ENCODE measurements at places on chromosomes 16 and 17.

GRCh38 chr17:48596735-48597527, 3.4 kb upstream of the HOXB5 start:
- no peak for DNase-seq

DNA sequence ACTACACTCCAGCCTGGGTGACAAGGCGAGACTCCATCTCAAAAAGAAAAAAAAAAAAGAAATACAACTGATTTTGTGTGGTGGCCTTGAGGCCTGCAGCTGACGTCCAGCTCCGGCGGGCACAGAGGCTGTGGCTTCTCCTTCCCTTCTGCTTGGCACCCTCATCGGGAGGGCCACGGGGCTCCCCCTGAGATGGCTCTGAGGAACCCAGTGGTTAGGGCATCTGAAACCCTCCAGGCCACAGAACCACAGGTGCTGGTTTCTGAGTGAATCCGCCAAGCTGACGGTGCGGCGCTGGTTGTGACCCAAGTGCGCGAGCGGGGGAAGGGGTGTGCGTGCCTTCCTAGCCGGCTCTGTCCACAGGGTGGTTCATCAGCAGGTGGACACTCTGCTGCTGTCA, 63.4 kb downstream of the LMF1 start:
- DNase-seq: no peak

- no peak for DNase-seq
Measured at GRCh38 chr16:10097271-10097670, 85.0 kb downstream of the GRIN2A start.

DNA sequence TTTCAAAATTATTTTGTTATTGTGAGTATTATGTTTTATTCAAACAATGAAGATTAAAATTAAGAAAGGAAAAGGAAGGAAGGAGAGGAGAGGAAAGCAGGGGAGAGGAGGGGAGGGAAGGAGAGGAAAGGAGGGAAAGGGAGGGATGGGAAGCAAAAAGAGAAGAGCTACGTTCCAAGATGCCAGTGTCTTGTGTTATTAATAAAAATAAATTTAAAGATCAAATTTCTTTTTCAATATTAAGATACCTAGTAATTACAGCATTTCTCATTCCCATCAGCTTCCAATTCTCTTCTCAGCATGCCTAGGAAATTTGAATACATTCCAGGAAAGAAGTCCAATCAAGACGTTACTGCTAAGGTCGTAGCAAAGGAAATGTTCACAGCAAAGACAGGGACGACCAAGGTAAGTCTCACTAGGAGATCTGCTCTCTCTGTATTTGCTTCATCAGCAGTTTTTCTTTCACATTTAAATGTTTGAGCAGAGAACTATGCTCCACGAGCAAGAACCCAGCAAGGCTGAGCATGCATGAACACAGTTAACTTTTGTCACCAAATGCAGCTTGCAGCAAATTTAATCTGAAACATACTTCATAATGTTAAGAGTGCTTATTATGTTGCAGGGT, 63.3 kb upstream of the HLF start:
- DNase-seq: no peak

DNA sequence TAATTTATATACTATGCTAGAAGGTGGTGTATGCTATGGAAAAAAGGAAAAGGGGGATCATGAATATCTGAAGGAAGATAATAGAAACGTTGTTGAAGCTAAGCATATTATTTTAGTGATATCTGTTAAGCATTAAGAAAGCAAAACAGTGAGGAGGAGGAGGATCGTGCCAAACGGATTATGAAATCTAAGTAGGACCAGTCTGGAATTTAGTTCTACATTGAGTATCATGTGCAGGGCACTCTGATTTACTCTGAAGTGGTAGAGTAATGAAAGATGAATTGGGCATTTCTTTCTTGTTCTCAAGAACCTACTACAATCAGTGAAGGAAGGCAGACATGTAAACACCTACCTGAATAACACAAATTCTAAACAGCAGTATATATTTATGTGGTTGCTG, 195.3 kb downstream of the CYB561 start:
- DNase-seq: no peak

DNA sequence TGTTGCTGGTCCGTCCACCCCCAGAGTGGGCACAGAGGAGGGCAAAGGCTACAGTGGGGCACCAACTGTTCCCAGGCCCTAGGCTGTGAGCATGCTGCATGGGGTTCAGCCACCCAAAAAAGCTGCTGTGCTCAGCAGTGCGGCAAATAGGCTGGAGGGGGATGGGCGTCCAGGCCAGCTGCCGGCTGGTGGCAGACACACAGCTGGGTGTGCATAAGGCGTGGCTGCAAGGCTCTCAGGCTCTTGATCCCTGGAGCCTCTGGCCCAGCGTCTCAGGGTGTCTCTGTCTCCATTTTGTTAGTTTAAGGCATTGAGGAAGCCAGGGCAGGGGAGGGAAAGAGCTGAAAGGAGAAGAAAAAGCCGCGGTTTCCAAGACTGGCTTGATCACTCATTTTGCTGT, 8.8 kb downstream of the RPL19 start:
- peak; percentile 28 for DNase-seq

- DNase-seq: no peak
Measured at GRCh38 chr16:22034503-22034902, 26.6 kb downstream of the MOSMO start.

- no peak for DNase-seq
Measured at GRCh38 chr16:83958137-83958845, 5.3 kb downstream of the OSGIN1 start.

DNA sequence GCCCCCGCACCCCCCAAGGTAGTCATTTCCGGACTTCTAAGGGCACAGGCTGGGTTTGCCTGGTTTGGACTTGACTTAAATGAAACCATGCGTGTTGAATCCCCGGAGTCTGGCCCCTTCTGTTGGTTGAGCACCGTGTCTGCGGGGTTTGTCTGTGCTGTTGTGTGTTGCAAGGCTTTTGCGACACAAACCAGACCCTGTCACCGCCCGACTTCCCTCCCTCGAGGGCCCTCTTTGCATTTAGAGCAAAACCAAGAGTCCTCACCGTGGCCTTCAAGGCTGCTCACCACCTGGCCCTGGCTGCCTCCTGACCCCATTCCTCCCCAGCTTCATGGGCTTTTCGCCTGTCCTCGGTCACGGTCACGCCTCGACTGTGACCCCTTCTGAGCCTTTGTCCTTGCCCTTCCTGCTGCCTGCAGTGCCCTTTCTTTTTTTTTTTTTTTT, 7.4 kb downstream of the CRISPLD2 start:
- no peak for DNase-seq

DNA sequence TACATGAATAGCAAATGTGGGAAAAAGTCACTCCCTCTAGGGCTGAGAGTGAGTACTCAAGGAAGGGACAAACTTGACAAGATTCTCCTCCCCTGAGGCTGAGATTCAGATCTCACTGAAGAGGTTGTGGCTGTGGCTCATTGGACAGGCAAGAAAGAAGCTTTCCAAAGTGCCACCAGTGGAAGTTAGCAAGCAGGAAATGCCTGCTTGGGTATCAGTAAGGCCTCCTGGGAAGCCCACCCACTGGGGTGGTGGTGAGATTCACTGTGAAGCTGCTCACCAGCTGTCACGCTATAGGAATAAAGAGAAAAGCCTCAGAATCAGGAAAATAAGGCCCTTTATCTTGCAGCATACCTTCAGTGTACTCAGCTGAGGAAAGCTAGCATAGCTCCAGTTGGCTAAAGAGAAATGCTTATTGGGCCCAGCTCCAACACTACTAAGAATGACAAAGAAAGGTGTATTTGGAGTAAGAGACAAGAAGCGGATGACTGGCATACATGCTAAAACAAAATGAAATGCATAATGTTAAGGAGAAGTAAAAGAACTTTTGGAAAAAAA, 274.4 kb upstream of the TOM1L1 start:
- no peak for DNase-seq

DNA sequence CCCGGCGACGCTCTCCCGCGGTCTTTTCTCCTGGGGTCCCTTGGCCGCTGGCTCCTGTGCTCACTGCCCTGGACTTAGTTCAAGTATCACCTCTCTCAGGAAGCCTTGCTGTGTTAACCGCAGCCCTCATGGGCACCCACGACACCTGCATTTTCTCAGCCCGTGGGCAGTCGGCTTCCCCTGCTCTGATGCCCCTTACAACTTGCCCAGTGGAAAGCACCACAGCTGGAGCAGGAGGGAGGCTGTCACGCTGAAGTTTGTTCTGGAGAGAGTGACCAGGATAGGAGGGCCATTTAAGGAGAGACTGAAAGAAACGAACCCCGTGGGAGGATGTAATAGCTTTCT, 395 bp downstream of the STXBP4 start:
- DNase-seq: no peak

- no peak for DNase-seq
Measured at GRCh38 chr16:838741-839140, 38.2 kb upstream of the GNG13 start.

DNA sequence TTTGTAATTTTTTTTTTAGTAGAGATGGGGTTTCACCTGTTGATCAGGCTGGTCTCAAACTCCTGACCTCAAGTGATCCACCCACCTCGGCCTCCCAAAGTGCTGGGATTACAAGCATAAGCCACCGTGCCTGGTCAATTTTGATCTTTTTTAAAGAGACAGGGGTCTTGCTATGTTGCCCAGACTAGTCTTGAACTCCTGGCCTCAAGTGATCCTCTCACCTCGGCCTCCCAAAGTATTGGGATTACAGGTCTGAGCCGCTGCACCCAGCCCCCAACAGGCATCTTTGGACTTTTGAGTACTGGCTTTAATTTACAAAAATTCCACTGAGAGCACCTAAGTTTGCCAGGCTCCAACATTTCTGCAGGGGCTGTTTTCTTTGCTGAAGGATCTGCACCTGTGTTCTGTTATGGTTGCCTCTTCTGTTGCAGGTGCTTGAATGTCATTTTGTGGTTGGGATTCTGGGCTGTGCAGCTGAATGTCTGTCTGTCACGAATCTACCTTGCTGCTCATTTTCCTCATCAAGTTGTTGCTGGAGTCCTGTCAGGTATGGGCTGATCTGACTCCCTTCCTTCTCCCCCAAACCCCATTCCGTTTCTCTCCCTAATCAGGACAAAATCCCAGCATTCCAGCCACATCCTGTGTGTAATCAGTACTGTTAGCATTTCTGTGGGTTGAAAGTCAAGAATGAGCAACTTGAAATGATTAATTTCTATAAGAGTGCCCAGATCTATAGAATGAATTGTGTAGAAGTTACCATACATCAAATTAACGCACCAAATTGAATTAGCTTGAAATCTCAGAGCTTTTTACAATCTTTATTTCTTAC, 8.5 kb downstream of the G6PC1 start:
- DNase-seq: no peak

GRCh38 chr17:57713140-57713539, 32.0 kb downstream of the CCDC182 start:
- DNase-seq: no peak

DNA sequence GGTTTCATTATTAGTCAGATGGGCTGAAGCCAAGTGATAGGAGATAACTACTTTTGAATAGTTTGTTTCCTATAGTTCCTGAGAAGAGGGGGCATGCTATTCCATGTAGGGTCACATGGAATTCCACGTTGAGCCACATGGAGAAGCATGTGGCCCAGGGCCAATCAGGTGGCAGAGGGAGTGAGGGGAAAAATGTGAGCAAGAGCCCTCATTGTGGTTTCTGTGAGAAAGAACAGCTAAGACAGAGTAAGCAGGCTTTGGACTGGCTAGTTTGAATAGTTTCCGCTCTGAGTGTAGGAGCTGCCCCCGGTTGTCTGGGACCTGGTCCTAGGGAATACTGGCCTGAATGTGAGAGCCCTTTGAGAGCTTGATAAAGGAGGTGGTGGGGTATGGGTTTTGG, 69.9 kb upstream of the CNTNAP4 start:
- no peak for DNase-seq

GRCh38 chr16:75456971-75457370, 7.5 kb downstream of the TMEM170A start:
- no peak for DNase-seq

DNA sequence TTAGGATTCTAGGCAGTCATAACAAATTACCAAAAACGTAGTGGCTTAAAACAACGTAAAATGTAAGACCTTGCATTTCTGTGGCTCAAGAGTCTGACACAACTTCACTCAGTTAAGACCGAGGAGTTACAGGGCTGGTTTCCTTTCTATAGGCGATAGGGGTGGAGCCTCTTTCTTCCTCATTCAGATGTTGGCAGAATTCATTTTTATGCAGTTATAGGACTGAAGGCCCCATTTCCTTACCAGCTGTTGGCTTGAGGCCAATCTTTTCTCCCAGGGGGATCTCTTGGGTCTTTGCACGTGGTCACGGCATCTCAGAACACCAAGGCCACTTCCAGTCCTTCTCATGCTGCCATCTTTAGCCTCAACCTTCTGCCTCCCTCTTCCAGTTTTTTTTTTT, 145.2 kb downstream of the KCNJ2 start:
- DNase-seq: no peak

DNA sequence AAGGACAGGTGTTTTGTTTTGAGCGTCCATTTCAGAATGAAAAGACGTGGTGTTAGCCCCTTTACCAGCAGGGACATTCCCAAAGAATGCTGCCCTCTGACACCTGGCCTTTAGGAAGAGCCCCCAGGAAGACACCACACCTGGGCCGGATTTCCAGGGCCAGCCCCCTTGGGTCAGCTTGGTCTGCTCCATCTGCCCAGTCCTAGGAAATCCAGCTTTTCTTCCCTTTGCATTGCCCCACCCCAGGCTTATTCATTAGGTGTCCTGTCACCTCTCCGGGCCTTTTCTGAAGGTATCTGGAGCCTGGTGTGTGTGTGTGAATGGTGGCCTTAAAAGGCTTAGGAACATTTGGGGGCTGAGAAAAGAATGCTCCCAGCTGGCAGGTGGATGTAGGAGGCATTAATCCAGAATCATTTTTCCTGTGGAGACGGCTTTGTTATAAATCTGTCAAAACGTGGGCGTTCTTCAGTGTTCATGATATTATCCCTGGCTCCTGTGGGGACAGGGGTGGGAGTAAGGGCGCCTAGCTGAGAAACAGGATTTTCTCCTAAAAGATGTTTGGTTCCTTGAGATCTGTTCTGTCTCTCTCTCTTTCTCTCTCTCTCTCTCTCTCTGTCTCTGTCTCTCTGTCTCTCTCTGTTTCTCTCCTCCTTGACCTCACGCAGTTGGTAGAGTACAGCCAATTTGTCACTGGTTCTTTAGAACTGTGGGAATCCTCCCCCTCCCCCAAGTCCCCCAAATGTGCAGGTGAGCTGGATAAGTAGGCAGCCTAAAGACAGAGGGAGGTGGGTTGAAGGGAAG, 84.0 kb downstream of the NTN1 start:
- DNase-seq: no peak

- DNase-seq: no peak
Measured at GRCh38 chr17:9434642-9435057, 141.0 kb downstream of the STX8 start.

DNA sequence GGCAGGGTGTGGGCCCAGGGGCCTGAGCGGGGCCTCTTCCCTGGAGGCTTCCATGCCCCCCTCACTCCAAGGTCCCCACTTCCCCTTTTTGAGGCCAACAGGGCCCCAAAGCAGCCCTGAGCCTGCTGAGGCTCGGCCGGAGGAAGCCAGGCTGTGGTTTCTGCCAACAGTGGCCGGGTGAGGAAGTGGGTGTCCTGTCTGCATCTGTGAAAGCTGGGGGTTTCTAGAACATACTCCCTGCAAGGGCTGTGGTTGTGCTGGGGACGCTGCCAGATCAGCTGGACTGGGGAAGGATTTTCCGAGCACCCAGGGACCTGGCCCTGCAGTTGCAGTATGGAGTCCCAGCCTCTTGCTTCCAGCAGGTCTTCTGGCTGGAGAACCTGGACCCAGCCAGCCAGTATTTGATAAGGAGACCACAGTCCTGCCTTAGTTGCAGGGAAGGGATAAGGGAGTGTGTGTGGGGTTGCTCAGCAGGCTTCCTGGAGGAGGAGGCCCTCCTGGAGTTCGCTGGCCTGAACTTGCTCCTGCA, 15.7 kb downstream of the ADCY7 start:
- DNase-seq: no peak

Measured in CD4-positive, alpha-beta T cell (primary cell).